ENCODE measurements at places on chromosomes 1 and 21.

DNA sequence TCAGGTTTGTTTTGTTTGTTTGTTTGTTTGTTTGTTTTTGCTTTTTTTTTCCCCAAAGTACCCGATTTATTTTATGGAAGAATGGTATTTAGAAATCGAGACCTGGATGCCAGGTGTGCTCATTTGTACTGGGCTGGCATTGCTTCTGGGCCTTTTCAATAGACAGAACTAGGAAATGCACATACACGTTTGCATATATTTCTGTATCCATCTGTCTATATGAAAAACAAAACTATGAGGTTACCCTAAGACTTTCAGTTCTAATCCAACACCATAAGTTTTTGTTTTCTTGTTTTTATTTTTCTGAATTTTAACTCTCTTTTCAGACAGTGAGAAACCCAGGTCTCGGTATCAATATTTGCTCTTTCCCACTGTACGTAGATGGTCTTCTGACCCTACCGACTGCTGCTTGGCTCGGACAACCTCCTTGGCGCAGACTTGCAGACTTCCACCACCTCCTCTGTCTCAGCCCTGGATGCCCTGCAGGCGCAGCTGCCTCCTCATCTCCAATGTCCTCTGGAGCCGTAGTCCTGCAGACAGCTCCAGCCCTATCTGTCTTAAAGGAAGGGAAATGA lies 171.7 kb downstream of the NEK7 start:
- no peak for DNase-seq

- peak; percentile 79 for DNase-seq
Measured at GRCh38 chr1:206037581-206037980, 13.9 kb upstream of the CTSE start.

DNA sequence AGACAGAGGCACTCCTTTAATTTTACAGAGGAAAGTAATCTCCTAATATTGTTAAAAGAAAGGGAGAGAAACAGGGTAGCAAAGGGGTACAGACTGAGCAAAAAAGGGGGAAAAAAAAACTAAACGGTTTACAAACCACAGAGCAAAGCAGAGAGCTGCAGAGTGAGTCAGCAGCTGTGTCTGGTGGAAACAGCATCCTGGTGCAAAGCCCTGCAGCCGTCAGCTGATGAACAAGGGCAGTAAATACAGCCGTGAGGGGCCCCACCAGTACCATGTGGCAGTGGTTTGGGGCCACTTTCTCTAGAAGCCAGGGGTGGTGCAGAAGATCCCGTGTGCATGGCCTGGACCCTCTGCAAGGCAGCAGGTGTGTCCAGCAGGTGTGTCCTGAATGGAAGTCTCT lies 111.3 kb downstream of the ERG start:
- DNase-seq = no peak

DNA sequence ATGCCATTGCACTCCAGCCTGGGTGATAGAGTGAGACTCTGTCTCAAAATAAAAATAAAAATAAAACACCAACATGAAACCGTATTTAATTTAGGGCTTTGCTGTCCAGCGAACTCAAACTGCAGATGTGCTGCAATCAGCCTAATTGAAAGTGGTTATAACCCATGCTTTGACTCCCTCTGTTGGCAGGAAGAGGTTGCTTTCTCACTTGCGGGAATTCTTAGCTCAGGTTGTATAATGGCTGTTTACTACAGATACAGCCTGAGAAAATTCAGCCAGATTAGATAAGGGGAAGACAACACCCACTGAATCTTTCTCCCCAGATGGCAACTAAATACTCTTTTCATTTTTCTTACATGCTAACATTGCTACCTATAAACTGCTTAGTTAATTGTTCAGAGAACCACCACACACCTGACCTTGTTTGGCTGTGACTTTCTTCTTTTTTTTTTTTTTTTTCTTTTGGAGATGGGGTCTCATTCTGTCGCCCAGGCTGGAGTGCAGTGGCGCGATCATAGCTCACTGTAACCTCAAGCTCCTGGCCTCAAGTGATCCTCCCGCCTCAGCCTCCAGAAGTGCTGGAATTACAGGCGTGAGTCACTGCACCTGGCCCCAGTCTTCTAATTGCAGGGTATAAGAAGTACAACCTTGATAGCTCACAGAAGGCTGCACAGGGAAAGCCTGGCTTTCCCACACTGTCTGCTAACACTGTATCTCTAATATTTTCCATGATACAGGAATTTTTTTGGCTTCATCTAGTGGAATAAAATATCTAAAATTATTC lies 34.6 kb downstream of the DNTTIP2 start:
- DNase-seq = peak; percentile 88

GRCh38 chr21:34865400-34866241 lies 183.5 kb downstream of the RUNX1 start:
- DNase-seq = no peak

DNA sequence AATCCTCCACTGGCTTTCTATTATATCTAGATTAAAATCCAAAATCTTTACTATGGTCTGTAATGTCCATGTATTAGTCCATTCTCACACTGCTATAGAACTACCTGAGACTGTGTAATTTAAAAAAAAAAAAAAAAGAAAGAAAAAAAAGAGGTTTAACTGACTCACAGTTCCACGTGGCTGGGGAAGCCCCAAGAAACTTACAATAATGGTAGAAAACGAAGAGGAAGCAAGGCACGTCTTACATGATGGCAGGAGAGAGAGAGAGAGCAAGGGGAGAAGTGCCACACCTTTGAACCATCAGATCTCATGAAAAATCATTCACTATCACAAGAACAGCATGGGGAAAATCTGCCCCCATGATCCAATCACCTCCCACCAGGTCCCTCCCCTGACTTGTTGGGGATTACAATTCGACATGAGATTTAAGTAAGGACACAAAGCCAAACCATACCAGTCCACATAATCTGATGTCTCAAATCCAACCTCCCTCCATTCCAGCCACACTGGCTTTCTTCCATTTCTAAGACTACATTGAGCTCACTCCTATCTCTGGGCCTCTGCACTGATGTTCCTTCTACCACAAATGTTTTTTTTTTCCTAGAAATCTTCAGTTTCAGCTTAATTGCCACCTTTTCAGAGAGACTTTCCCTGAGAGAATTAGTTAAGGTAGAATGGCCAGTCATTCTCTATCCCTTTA lies 92.4 kb downstream of the EIF4G3 start:
- no peak for DNase-seq

DNA sequence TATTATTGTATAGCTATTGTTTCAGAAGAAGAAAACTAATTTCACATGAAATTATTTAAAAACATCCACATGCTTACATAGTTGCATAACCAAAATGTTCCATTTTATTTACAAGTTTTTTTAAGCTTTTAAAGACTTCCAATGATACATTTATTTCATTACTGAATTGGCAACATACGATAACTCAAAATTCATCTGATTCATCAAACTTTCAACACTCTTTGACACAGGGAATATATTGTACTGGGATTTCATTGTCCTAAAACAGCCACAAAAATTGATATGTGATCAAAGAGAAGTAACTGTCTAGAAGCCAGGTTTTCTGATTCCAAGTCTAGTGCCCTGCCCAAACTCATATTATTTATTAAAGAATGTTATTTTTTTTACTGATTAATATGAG lies 131.4 kb upstream of the USP24 start:
- no peak for DNase-seq

DNA sequence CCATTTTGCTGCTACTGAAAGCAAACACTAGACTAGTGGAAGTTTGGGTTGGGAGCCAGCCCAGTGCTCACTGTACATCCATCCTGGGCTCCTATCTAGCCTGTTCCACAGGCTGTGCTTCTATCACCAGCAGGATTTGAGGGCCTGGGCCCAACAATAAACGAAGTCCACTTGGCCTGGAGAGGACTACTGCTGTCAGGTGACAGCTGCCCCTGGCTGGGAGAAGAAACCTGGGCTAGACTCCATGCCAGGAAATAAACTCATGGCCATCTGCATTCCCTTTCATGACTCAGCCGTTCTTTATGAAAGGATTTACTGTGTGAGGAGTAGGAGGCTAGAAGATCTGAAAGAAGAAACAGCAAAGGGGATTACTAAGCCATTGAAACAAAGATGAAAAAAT lies 35.5 kb downstream of the COLGALT2 start:
- DNase-seq = peak; percentile 49

- no peak for DNase-seq
Measured at GRCh38 chr21:17295997-17296396, 216.8 kb upstream of the CXADR start.

- no peak for DNase-seq
Measured at GRCh38 chr1:186740324-186740723, 60.1 kb upstream of the PTGS2 start.

GRCh38 chr1:79198832-79199231 lies 192.3 kb upstream of the ADGRL4 start:
- DNase-seq = no peak

- DNase-seq = no peak
Measured at GRCh38 chr1:230037261-230037660, 29.8 kb upstream of the GALNT2 start.

GRCh38 chr1:228833911-228834688 lies 98.8 kb downstream of the RHOU start:
- peak; percentile 47 for DNase-seq

DNA sequence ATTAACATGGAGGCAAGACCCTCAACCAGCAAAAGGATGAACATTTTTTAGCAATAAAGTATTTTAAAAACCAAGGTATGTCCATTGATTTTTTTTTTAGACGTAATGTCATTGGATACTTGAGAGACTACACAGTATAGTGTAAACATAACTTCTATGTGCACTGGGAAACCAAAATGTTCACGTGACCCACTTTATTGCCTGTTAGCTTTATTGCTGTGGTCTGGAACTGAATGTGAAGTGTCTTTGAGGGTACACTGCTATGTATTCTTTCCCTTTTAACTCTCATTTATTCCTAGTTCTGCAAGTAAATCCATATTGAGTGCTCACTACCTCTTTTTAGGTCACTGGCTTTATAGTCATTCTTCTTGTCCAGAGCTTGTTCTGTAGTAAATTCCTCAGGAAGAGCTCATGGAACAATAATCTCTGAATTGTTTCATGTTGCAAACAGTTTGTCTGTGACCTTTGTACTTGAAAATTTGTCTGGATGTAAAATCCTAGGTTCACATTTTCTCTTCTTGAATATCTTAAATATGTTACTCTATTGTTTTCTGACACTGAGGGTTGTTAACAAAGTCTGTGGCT lies 20.6 kb downstream of the ABCD3 start:
- no peak for DNase-seq

DNA sequence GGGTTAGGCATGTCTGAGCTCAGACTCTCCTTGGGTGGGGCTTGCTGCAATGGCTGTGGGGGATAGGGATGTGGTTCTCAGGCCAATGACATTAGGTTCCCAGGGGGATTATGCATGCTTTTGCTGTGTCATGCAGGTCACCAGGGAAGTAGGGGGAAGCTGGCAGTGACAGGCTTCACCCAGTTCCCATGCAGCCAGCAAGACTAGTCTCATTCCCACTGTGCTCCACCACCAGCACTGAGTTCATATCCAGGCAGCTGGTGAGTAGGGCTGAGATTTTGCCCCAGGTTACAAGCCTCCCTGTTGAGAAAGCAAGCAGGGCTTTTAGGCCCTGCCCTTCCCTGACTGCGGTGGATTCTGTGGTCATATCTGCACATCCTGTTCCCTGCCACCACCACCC lies 32.1 kb upstream of the PLA2G5 start:
- DNase-seq = no peak

DNA sequence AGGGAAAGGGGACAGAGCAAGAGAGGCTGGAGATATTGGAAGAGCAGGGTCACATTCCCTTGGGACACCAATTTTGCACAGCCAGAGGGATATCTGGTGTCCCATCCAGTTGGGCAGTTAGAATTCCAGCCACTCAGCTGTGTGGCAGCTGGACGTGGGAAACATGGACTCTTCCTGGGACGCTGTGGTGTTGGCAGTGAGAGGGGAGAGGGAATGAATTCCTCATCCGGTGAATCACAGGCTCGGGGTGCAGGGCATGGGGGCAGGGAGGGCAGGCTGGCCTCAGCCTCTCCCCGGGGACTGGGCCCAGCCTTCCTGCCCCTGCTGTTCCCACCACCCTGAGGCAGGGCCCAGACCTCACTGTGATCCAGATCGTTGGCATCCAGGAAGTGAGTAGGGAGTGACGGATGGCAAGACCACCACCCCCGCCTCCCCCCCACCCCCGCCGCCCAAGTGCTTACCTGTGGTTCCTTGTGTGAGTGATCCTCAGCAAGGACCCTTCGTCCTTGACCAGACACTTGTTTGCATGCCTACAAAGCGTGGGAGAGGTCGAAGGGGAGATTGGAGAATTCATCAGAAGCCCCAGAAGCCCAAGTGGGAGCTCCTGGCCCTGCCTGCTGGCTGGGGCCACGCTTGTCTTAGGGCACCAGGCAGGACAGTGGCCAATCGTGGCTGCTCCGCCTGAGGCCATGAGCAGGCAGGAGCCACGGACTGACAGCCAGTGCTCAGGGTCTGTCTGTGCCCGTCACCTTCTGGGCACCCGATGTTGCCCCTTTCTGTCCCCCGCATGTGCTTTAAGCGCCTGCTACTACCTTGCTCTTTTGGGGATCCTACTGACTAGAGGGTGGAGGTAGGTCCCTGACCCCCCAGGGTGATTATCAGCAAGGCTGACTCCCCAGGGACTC lies 8.7 kb downstream of the WNT3A start:
- no peak for DNase-seq

DNA sequence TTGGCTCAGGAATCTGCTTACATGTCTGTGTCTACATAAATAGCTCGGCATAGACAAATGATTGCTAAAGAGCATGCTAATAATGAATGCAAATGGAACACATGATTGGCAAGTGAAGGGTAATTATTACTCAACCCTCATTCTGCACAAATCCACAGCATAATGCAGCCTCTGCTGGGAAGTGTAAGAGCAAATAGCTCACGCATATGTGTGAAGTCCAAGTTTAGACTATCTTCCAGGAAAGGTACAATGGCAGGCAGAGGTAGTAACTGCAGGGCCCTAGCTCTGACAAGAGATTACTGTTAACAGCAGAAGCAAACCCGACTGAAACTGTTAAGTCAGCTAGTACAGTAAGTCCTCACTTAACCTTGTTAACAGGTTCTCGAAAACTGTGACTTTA lies 7.0 kb upstream of the IL6R start:
- DNase-seq = no peak

DNA sequence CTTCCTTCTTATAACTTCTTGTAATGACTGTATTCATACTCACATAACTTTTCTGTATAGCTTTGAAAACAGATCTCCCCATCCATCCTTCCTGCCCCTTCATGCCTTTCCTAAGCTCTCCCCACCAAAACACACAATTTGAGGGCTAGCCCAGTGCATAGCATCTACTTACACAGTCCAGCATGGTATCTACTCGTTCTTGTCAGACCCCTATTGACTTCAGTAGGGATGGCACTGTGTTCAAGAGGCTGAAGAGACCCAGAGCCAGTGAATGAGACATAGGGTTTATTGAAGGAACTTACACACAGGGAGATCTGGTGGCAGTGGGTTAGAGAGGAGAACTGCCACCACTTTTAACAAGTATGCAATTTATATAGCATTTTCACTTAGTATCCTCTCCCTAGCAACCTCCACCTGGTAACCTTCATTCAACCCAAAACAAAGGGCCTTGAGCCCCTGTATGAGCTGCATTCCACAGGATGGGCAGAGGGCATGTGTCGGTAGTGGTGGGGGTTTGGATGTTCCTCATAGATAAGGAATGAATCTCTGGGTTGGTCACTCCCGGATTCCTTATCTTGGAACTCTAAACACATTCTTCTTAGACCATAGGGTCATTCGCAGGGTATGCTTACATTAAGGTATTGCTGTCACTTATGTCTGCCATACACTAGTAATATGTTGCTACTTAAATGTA lies 64.9 kb upstream of the GNG12 start:
- no peak for DNase-seq

Data from eye (tissue), 1 donor.